ENCODE measurements at places on chromosomes 1 and 21. TPM values are rescaled to one million over a fixed set of nuclear protein-coding genes. Genes with fewer than 3 reads are reported as not detected.

KLHL21 gene
- 15.8 TPM for total RNA-seq

CXADR gene
- 71.3 TPM for total RNA-seq

WNT4 gene
- 0.76 TPM for total RNA-seq

USP1 gene
- total RNA-seq, result 24.7 TPM

CCDC24 gene
- total RNA-seq, result 0.43 TPM

FCGR3A gene
- not detected for total RNA-seq

GRHL3 gene
- total RNA-seq, result not detected

LYPD8 gene
- not detected for total RNA-seq

LMX1A gene
- total RNA-seq, result not detected

MACO1 gene
- total RNA-seq, result 27.1 TPM

CHML gene
- total RNA-seq, result 10.3 TPM

FAM72D gene
- 0.65 TPM for total RNA-seq

SOX13 gene
- total RNA-seq, result 6.5 TPM

TTC34 gene
- total RNA-seq, result 0.09 TPM

MASP2 gene
- total RNA-seq, result not detected

ITGB2 gene
- total RNA-seq, result 0.11 TPM

CFH gene
- total RNA-seq, result 1.3 TPM

VWA5B1 gene
- total RNA-seq, result not detected

SH2D2A gene
- not detected for total RNA-seq

NUAK2 gene
- 1.5 TPM for total RNA-seq

GUCA2A gene
- total RNA-seq, result not detected

ASCL5 gene
- not detected for total RNA-seq

UBIAD1 gene
- 10.8 TPM for total RNA-seq

RGS8 gene
- total RNA-seq, result under 0.01 TPM

TBX15 gene
- 0.11 TPM for total RNA-seq

DTL gene
- total RNA-seq, result 9.8 TPM

GJA8 gene
- not detected for total RNA-seq

HSD3B1 gene
- not detected for total RNA-seq

CDC42 gene
- total RNA-seq, result 768 TPM

LGALS8 gene
- 198 TPM for total RNA-seq

PYHIN1 gene
- total RNA-seq, result not detected

AHDC1 gene
- total RNA-seq, result 5.8 TPM

BRDT gene
- not detected for total RNA-seq

ADAM30 gene
- total RNA-seq, result not detected

FNBP1L gene
- total RNA-seq, result 54.7 TPM

CD84 gene
- not detected for total RNA-seq

AADACL3 gene
- not detected for total RNA-seq

RHEX gene
- not detected for total RNA-seq

C1orf226 gene
- total RNA-seq, result under 0.01 TPM

CD244 gene
- total RNA-seq, result not detected

ARHGAP29 gene
- 296 TPM for total RNA-seq

HSD3B2 gene
- not detected for total RNA-seq

IVL gene
- total RNA-seq, result not detected

OSCP1 gene
- total RNA-seq, result 5.0 TPM

CD160 gene
- not detected for total RNA-seq

CR2 gene
- not detected for total RNA-seq

CD52 gene
- not detected for total RNA-seq

HEYL gene
- 0.09 TPM for total RNA-seq

CNR2 gene
- not detected for total RNA-seq

TOMM40L gene
- total RNA-seq, result 10.2 TPM

PRR9 gene
- total RNA-seq, result not detected
